T-helper 1 cell (primary cell): ENCODE measurements at places on chromosomes 5 and 9.

GRCh38 chr5:124973661-124974060 is 227.2 kb upstream of the ZNF608 start:
- DNase-seq: no peak

DNA sequence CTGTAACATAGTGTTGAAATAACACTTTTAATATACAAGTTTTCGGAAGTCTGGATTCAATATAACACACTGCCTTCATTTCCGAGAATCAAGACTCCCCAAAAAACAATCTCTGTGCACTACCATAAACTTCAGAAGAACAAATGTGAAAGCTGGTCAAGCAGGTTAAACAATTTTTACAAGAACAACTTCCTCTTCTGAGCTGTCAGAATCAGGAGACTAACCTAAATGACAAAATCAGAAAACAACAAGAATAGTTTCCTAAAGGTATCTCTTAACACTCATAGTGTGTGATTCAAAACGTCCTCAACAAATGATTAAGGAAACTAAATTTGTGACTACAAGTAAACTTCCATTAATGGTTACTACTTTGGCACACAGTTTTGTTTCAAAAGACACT is 11.6 kb downstream of the C9orf72 start:
- DNase-seq: no peak

- no peak for DNase-seq
Measured at GRCh38 chr9:98992885-98993569, 49.3 kb downstream of the COL15A1 start.

GRCh38 chr9:93185266-93186214 is 1.6 kb downstream of the WNK2 start:
- DNase-seq: no peak

- DNase-seq: no peak
Measured at GRCh38 chr9:133171161-133171961, 7.6 kb upstream of the GBGT1 start.

DNA sequence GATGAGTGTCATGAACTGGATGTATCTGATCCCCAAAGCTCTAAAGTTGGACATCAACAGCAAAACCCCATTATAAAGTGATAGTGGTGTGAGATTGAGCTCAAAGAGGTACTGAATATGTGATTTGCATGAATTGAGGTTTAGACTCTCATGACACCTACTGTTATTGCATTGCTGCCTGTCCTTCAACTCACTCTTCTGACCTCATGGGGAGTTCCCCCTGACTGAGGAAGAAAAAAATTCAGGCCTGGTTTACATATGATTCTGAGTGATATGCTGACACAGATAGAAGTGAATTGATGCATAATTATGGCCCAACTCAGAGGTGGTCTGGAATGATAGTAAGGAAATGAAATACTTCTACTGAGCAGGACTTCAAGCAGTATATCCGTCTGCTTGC is 76.2 kb upstream of the CHD1 start:
- DNase-seq: no peak
